ENCODE measurements at places on chromosomes 13 and 19.
A peak's percentile ranks its signal among the peaks of the same experiment; 100 is the strongest.

- no peak for DNase-seq
These were observed 429.9 kb downstream of the SPRY2 start for GRCh38 chr13:79910875-79911540.

DNA sequence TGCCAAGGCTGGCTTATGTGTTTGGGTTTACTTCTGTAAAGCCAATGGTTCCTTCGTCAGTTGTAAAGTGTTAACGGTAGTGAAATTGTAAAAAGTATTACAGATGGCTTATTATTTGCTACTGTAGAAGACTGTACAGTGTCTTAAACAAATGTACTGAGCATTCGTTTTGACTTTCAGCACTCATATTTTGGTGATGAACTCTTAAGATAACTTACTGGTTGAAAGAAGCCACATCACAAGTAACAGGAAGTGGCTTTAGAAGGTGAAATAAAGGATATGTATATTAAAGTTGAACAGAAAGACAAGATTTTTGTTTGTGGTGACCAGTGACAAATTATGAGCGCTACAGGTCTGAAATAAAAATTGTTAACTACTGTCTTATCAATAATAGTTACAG is 64.2 kb downstream of the URI1 start:
- DNase-seq: no peak

GRCh38 chr19:16360738-16361137 is 36.1 kb downstream of the KLF2 start:
- DNase-seq: no peak

GRCh38 chr13:92436924-92437323 is 789.7 kb upstream of the GPC6 start:
- DNase-seq: no peak

DNA sequence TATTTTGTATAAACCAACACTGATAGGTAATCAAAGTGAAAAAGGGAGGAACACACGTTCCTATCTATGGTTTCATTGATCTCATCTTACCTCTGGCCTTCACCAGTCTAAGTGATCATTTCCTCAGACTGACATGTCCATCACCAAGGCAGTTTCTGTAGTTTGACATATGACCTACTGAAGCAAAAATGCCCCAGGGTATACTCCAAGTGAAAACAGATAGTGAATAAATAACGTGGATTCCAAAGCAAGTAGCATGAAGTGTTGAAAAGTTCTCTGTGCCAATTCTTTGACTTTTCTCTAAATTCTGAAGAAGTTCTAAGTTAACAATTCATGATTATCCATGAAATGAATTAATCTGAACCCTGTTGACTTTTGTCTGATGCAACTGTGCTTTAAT is 334.2 kb upstream of the SGCG start:
- no peak for DNase-seq

DNA sequence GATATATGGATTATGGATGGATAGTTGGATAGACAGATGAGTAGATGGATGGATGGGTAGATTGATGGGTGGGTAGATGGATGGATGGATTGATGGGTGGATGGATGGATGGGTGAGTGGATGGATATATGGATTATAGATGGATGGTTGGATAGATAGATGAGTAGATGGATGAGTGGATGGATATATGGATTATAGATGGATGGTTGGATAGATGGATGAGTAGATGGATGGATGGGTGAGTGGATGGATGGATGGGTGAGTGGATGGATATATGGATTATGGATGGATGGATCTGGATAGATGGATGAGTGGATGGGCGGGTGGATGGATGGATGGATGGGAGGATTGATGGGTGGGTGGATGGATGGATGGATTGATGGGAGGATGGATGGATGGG is 36.4 kb upstream of the TNFAIP8L1 start:
- no peak for DNase-seq

DNA sequence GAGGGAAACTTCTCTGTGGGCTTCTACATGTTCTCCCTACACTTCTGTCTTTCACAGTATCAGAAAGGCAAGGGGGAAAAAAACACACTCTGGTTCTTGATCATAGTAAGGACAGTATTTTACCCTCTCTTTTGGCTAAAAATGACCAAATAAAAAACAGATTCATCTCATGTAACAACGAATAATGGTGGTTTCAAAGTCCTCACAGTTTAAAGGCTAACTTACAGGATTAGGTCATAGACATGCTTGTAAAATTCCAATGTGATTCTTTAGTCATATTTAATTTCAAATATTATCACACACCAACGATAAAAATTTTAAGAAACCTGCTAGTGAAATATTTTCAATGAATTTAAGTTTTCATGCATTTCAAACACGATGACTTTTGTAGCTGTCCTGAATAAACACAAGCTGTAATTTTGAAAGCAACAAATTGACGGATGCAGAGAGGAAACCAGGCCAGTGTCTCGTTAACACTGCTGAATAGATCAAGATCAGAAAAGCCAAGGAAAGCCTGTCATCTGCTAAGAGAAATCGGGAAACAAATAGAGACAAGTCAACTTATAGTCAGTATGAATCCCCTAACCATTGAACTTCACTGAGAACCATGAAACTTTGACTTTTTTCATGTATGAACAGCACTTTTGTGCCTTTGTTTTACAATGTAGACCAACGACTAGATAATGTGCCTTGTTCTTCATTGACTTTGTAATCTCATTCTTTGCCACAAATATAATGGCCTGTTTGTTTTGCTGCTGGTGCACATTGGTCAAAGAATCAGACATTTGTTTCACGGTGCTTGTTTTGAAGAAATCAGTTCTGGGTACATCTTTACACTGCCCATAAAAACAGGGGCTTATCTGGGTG is 22.0 kb downstream of the MBNL2 start:
- DNase-seq: no peak

DNA sequence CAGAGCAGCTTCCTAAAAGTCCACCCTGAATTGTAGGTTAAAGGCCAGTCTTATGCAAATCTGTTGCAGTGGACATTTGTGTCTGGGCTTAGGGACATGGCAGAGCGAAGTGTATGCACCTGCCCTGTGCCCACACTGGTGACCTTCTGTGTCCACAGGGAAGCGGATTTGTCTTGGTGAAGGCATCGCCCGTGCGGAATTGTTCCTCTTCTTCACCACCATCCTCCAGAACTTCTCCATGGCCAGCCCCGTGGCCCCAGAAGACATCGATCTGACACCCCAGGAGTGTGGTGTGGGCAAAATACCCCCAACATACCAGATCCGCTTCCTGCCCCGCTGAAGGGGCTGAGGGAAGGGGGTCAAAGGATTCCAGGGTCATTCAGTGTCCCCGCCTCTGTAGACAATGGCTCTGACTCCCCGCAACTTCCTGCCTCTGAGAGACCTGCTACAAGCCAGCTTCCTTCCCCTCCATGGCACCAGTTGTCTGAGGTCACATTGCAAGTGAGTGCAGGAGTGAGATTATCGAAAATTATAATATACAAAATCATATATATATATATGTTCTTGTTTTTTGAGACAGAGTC is 25.5 kb downstream of the CYP2B6 start:
- DNase-seq: no peak

DNA sequence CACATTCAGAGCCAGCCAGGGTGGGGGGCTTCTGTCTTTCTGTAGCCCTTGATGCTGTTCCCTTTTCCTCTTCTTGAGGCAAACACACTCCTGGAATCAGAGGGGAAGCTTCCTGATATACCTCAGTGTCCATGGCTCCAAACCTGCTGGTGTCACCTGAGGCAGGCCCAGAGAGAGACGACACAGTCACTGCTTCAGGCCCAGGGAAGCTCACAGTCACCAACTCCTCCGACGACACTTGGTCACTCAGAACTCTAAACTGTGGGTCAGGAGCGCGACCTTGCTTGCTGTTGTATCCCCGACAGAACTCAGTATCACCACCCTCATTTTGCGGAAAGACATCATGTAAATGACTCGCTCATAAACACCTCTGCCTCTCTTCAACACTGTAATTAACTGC is 1.1 kb downstream of the ATP13A1 start:
- DNase-seq: no peak

DNA sequence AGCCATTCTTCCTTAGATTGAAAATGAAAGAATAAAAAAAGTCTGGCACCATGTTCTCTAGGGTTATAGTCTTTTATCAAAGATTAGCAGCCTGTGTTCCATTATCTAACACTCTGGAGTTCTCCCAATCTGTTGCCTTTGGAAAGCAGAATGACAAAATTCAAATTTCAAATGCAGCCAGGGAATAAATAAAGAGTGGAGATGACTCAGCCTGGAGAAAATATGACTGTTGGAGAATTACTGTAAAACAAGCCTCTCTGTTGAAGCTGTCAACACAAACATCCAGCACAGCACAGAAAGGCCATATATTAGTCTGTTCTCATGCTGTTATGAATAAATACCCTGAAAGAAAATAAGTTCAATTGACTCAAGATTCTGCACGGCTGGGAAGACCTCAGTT is 650.5 kb upstream of the SLC10A2 start:
- DNase-seq: no peak

- DNase-seq: no peak
These were observed 255.9 kb upstream of the SOX21 start for GRCh38 chr13:94968040-94968756.

DNA sequence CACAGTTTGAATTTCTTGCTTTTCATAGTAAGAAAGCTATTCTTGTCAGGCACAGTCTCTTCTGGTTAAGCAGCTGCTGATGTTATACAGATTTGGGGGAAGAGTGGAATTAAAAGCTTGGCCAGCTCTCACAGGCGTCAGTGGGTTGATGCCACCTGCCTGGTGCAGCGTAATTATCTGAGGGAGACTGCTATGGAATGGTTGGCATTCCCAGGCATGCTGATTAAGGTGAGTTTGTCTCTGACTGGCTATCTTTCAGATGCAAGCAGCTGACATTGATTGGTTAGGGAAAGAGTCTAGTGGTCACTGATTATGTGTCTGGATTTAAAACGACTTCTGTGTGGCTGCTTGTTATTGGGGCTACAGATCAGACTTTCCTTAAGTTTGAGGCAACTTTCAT is 948.4 kb downstream of the UQCRFS1 start:
- no peak for DNase-seq

DNA sequence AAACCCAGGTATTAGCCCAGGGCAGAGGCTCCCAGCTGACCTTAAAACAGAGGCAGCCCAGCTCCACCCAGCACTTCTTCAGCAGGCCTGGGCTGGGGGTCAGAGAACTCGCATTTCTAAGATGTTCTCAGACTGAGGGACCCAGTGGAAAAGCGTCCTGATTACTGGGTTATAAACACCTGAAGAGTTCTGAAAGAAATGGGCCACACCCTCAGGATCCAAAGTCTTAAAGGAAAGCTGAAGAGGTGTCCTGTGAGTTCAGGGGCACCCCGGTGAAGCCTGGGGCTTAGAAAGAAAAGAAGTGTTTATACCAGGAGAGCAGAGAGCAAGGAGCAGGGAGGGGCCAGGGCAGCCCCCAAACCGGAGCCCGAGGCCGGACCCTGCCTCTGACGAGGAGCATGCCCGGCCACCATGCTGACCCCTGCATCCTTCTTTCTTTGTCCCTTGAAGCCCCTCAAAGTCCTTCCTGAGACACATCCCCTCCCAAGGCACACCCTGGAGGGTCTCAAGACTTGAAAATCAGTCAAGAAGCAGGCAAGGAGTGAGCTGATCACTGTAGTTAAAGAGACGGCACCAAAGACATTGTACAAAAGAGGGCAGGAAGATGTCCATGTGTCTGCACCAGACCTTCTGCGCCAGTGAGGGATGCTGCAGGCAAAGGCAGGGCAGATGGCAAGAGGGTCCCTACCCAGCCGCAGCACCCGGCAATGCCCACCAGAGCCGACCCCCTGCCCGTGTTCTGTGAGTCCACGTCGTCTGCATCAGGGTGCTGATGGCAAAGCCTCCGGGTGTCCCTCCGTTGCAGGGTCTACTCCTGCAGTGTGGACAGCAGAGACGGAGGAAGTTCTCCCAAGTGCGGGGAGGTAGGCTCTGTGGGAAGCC is 10.6 kb upstream of the RAB20 start:
- DNase-seq: no peak

DNA sequence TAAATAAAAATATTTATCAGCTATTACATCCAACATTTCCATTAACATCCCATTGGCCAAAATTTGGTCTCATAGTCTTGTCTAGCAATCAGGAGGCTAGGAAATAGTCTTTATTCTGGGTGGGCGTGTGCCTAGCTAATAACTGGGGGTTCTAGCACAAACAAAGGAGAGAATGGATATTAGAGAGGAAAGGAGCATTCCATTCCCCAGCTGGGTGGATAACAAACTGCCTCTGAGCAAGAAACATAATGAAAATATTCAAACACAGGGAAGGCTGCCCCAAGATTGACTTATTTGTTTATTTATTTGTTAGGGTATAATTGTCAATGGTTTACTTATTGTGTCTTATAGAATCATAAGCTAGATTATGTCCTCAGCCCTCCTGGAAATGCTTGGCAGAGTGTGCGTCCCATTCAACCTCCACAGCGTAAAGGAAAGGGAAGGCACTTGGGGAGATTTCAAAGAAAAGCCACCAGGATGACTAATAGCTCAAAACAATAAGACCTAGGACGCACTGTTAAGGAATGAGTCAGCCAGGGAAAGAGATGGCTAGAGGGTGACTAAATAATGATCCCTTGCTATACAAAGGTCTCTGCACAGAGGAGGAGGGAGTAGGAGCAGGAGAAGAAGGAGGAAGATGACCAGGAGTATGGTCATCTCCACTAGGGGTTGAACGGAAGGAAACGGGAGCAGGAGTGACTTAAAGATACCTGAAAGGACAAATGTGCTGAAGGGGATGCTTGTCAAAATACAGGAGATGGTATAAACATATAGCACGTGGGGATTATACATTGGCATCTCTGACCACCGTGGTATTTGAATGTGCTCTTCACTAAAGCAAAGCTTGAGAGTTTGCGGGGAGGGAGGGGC is 23.5 kb upstream of the USP12 start:
- DNase-seq: no peak

GRCh38 chr13:114019367-114019766 is 45.5 kb upstream of the C13orf46 start:
- DNase-seq: peak; percentile 10

DNA sequence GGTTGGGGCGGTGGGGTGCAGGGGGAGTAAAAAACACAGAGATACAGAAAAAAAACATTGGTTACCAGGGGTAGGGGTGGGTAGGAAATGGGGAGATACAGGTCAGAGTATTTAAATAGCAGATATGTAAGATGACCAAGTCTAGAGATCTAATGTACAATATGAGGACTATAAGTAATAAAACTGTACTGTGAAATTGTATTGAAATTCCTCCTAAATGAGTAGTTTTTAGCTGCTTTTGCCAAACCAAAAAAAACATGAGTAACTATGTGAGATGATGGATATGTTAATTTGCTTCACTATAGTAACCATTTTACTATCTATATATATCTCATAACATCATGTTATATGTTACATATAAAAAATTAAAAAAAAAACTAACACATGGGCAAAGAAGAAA is 29.6 kb downstream of the VWA8 start:
- no peak for DNase-seq

GRCh38 chr19:46611776-46612175 is 10.6 kb downstream of the CALM3 start:
- DNase-seq: no peak
